ENCODE measurements at places on chromosomes 11 and 22.

- no peaks in the 10 kb centered on the region for H3K36me3 ChIP-seq
- H3K4me3 ChIP-seq, result no peak overlapping the region
- H3K4me1 ChIP-seq, result no peaks in the 10 kb centered on the region
- H3K27me3 ChIP-seq, result no peaks in the 10 kb centered on the region
- no peak for DNase-seq
Observed at GRCh38 chr11:1498262-1498661, 11.7 kb upstream of the MOB2 start.

DNA sequence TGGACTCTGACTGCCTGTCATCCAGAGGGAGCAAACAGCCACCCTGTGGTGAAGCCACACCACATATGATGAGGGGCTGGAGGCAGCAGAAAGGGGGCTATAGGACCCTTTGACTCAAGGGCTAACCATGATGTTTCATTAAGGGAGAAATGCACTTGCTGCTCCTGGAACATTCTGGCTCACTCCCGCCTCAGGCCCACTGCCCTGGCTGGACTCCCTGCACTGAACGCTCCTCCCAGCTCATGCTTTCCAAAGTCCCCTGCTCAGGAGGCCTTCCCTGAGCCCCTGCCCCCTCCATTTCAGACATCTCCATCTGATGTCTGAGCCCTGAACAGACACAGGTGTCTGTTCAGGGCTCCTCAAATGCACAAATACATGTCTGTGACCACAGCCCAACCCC, 69.1 kb downstream of the CDKN1C start:
- H3K4me1 ChIP-seq, result no peaks in the 10 kb centered on the region
- H3K27me3 ChIP-seq, result no peaks in the 10 kb centered on the region

- DNase-seq, result peak; percentile 85
- no peak overlapping the region for H3K4me3 ChIP-seq
- H3K36me3 ChIP-seq, result no peaks in the 10 kb centered on the region
- H3K27me3 ChIP-seq, result no peaks in the 10 kb centered on the region
Observed at GRCh38 chr11:86627776-86628455, 44.5 kb downstream of the ME3 start.

DNA sequence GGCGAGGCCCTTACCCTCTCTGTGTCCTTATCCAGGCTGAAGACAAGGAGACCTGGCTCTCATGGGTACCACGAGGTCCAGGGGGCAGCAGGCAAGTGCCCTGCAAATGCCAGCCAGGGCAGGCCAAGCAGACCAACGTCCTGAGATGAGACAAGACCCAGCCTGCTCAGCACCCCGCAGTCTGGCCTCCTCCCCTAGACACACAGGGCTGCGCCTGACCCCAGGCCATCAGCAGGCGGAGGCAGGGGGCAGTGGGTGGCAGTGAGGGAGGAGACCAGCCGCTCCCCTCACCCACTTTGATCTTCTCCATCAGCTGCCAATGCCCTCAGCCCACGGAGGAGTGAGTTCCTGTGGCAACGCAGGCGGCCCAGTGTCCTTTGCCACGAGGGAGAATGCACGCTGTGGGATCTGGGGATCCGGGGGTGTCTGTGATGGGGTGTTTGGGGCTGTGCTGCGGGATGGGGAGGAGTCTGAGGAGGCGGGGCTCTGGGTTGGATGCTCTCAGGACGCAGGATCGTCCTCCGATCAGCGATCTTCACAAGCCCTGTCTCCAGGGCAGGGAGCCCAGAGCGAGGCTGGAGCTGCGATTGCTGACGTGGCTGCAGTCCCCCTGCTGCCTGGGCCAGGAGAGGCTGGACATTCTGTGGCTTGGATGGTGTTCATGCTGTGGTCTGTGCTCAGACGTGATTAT, 30.5 kb upstream of the PPARA start:
- no peak overlapping the region for H3K27ac ChIP-seq
- H3K4me1 ChIP-seq, result no peaks in the 10 kb centered on the region
- H3K27me3 ChIP-seq, result no peaks in the 10 kb centered on the region
- no peak overlapping the region for H3K4me3 ChIP-seq
